Cardiac septum (tissue), 1 donor: ENCODE measurements at places on chromosomes 12 and 14. TPM values are rescaled to one million over a fixed set of nuclear protein-coding genes. Genes with fewer than 3 reads are reported as not detected.

Gene SLC10A1
- not detected for total RNA-seq

Gene PARP2
- 15.2 TPM for total RNA-seq

Gene HOXC4
- not detected for total RNA-seq

Gene KRT2
- total RNA-seq = not detected

Gene DHRS4L2
- total RNA-seq = 26.2 TPM

Gene BATF
- 0.65 TPM for total RNA-seq

Gene PLA2G1B
- total RNA-seq = not detected

Gene TMTC2
- 2.9 TPM for total RNA-seq

Gene LBHD2
- not detected for total RNA-seq

Gene INSM2
- not detected for total RNA-seq

Gene RAPGEF3
- total RNA-seq = 26.3 TPM

Gene CLECL1
- total RNA-seq = not detected

Gene CCDC177
- not detected for total RNA-seq

Gene BDKRB1
- total RNA-seq = not detected

Gene MARS1
- 89.2 TPM for total RNA-seq

Gene CELA1
- total RNA-seq = not detected

Gene GPRC5D
- not detected for total RNA-seq

Gene LRFN5
- total RNA-seq = 0.35 TPM

Gene IGF1
- 20.1 TPM for total RNA-seq

Gene FITM1
- 112 TPM for total RNA-seq

Gene ASCL1
- not detected for total RNA-seq

Gene SDR9C7
- 0.27 TPM for total RNA-seq

Gene CLEC1A
- 2.2 TPM for total RNA-seq

Gene STYK1
- 0.16 TPM for total RNA-seq

Gene KRT83
- total RNA-seq = not detected

Gene IFNG-AS1
- 0.19 TPM for total RNA-seq

Gene RNASE3
- not detected for total RNA-seq

Gene TEX52
- total RNA-seq = not detected

Gene VRTN
- total RNA-seq = not detected

Gene SLC39A2
- not detected for total RNA-seq

Gene KRT80
- 1.2 TPM for total RNA-seq

Gene AKAP6
- 249 TPM for total RNA-seq

Gene RASAL1
- not detected for total RNA-seq

Gene AQP6
- not detected for total RNA-seq

Gene MDGA2
- total RNA-seq = 0.19 TPM

Gene ANO4
- total RNA-seq = 0.30 TPM
